ENCODE measurements at places on chromosomes 2 and 18.

DNA sequence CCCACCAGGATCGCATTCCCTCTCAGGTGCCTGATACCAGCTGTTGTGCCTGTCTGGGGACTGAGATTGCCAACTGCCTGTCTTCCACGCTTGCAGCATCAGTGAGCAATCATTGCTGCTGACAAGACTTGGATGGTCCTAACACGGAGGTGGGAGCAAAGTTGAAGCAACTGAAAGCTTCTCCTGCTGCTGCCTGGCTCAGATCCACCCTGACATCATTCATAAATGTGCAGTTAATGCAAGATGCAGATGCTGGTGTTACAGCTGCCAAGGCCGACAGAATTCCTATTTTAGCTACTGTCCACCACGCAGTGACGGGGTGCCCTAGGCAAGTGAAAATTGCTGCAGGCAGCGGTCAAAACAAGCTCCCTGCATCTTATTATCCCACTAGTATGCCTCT, 131.4 kb downstream of the VWC2L start:
- no peak overlapping the region for H3K27ac ChIP-seq
- no peak overlapping the region for H3K4me3 ChIP-seq
- H3K27me3 ChIP-seq, result no peaks in the 10 kb centered on the region
- H3K36me3 ChIP-seq, result no peaks in the 10 kb centered on the region

GRCh38 chr2:135773917-135774316, 32.3 kb downstream of the UBXN4 start:
- peaks cover 84% of the 10 kb centered on the region for H3K36me3 ChIP-seq
- DNase-seq, result no peak
- no peaks in the 10 kb centered on the region for H3K27me3 ChIP-seq
- no peak overlapping the region for H3K27ac ChIP-seq
- no peaks in the 10 kb centered on the region for H3K4me1 ChIP-seq

DNA sequence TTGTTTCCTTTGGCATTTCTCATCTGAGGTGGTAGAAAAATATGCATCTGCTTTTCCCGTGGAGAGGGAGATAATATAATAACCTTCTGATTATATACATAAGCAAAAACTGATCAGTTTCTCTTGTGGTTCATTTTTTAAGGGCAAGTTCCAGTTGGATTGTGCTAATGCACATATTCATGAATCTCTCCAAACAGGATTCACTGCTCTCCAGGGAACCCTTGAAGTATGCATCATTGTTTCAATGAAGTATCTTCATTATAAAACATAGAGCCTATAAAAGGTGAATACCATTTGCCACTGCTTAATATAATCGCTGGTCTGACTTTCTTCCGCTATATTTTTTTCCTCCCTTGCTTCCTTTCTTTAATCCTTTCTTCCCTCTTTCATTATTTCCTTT, 384.7 kb downstream of the FIGN start:
- no peak overlapping the region for H3K4me3 ChIP-seq
- H3K36me3 ChIP-seq, result no peaks in the 10 kb centered on the region
- peaks cover 46% of the 10 kb centered on the region for H3K4me1 ChIP-seq
- H3K27ac ChIP-seq, result no peak overlapping the region
- H3K27me3 ChIP-seq, result peaks cover 8% of the 10 kb centered on the region

GRCh38 chr2:204156456-204156855, 219.9 kb downstream of the ICOS start:
- peaks cover 13% of the 10 kb centered on the region for H3K4me1 ChIP-seq
- no peak for DNase-seq
- no peaks in the 10 kb centered on the region for H3K27me3 ChIP-seq
- no peak overlapping the region for H3K4me3 ChIP-seq
- H3K36me3 ChIP-seq, result peaks cover 11% of the 10 kb centered on the region
- no peak overlapping the region for H3K27ac ChIP-seq

GRCh38 chr2:48508461-48509124, 21.4 kb upstream of the STON1 start:
- no peaks in the 10 kb centered on the region for H3K27me3 ChIP-seq
- H3K4me1 ChIP-seq, result peaks cover 54% of the 10 kb centered on the region
- no peak for DNase-seq
- peak overlapping the region; percentile 98 for H3K27ac ChIP-seq

DNA sequence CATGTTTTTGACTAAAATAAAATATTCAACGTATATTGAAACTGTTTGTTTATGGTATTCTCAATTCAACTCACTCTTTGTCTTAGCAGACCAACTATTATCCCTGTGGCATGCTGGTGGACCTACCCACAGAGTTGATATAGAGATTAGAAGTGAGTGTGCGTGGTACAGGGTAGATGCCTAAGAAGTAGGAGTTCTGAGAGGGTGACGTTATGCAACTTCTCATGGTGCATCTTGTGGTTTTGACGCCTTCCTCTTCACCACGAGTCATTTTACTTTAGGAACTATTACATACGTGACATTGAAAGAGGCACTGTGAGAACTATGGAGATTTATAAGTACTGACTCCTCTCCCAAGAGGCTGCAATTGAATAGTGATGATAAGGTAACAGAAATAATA, 26.6 kb upstream of the NAPG start:
- DNase-seq, result no peak
- no peak overlapping the region for H3K4me3 ChIP-seq
- no peaks in the 10 kb centered on the region for H3K27me3 ChIP-seq
- no peak overlapping the region for H3K27ac ChIP-seq

DNA sequence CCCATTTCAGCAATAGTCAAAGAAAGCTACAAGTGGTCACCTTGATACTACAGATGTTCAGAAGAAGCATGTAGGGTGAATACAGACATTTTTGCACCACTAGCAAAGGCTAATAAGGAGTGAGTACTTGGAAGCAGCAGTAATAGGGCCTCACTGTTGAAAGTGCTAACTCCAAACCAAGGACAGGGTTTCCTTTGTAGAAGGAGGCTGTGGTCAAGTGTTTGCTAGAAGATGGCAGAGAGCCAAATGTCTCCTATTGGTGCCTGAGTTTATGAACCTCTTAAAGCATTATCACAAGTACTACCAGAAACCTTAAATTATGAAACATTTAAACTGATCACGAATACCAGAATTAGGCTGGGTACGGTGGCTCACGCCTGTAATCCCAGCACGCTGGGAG, 308.1 kb downstream of the ZEB2 start:
- no peak overlapping the region for H3K4me3 ChIP-seq
- H3K27ac ChIP-seq, result no peak overlapping the region
- no peak for DNase-seq
- H3K36me3 ChIP-seq, result peaks cover 5% of the 10 kb centered on the region

GRCh38 chr2:68536000-68536399, 68.6 kb downstream of the APLF start:
- no peaks in the 10 kb centered on the region for H3K27me3 ChIP-seq
- DNase-seq, result no peak
- no peak overlapping the region for H3K4me3 ChIP-seq
- no peaks in the 10 kb centered on the region for H3K4me1 ChIP-seq
- no peaks in the 10 kb centered on the region for H3K36me3 ChIP-seq

DNA sequence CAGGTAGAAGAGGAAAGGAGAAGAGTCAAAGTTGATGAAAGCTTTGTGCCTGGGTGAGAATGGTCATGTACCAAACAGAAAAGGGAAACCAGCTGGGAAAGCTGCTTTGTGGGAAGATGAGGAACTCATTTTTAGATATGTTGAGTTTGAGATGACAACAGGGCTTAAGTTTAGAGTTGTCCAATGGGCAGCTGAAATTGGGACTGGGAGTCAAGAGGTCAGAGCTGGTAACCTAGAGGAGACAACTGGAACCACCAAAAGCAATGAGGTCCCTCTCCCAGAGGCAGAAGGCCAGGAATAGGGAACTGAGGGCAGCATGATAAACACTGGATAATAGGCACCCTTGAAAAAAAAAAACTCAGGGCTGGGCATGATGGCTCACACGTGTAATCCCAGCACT, 48.8 kb downstream of the SLC4A1AP start:
- no peak overlapping the region for H3K4me3 ChIP-seq
- no peak overlapping the region for H3K27ac ChIP-seq
- peaks cover 18% of the 10 kb centered on the region for H3K4me1 ChIP-seq
- H3K36me3 ChIP-seq, result no peaks in the 10 kb centered on the region
- DNase-seq, result no peak

- H3K4me1 ChIP-seq, result peaks cover 29% of the 10 kb centered on the region
- H3K36me3 ChIP-seq, result no peaks in the 10 kb centered on the region
- H3K27me3 ChIP-seq, result no peaks in the 10 kb centered on the region
- DNase-seq, result no peak
- H3K27ac ChIP-seq, result no peak overlapping the region
These were observed 29.7 kb downstream of the MAP3K2 start for GRCh38 chr2:127358044-127358443.

DNA sequence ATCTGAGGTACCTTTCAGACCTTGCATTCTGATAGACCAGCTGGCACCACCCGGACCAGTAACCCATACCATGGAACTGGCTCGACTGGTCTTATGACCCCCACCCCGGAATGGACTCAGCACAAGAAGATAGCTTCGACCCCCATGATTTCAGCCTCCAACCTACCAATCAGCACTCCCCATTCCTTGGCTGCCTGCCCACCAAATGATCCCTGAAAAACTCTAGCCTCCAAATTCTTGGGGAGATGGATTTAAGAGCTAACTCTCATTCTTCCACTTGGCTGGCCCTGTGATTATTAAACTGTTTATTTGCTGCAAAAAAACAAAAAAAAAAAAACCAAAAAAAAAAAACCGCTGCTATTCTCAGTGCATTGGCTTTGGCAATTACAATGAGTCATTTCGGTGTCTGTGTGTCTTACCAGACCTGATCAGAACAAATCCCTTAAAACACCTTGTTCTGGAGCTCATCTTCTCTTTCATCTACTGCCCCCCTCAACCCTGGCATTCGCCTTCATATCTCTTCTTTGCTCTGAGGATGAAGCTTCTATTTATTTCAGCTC, 60.1 kb upstream of the KIF5C start:
- no peaks in the 10 kb centered on the region for H3K36me3 ChIP-seq
- H3K4me1 ChIP-seq, result peaks cover 63% of the 10 kb centered on the region
- DNase-seq, result no peak
- peak overlapping the region; percentile 95 for H3K27ac ChIP-seq
- H3K27me3 ChIP-seq, result peaks cover 4% of the 10 kb centered on the region

DNA sequence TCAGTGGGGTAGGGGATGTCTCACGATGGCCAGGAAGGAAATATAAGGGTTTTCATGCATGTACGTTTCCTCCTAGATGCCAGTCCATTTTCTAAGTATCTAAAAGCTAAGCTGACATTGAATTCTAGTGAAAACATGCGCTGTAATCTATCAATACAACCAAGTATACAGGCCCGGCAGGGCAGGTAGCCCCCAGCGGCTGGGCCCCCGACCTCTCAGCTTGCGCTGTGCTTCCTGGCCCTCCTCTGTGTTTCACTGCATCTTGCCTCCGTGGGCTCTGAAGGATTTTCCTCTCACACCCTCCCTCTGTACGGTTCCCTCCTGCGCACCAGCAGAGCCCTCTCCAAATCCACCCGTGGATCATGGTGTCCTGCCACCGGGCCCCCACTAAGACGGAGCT, 524.8 kb downstream of the ZNF516 start:
- no peak overlapping the region for H3K27ac ChIP-seq
- H3K4me1 ChIP-seq, result no peaks in the 10 kb centered on the region
- H3K4me3 ChIP-seq, result no peak overlapping the region
- no peak for DNase-seq

DNA sequence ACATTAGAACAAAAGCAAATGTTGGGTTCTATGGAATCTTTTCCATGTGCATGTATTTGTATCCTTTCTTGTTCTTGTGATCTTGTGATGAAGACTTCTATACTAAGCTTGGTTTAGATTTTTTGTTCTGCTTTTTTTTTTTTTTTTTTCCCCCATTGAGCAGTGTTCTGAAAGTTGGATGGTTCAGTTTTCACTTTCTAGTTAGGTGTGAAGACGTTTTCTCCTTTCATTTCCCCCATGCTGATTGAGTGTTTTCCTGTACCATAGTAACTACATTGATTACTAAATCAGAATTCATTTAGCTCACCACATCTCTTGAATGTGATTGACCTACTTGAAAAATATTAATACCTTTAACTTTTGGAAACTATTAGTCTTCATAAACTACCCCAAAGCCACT, 34.1 kb downstream of the NOP58 start:
- no peaks in the 10 kb centered on the region for H3K4me1 ChIP-seq
- H3K27ac ChIP-seq, result no peak overlapping the region
- no peak overlapping the region for H3K4me3 ChIP-seq
- H3K27me3 ChIP-seq, result no peaks in the 10 kb centered on the region

DNA sequence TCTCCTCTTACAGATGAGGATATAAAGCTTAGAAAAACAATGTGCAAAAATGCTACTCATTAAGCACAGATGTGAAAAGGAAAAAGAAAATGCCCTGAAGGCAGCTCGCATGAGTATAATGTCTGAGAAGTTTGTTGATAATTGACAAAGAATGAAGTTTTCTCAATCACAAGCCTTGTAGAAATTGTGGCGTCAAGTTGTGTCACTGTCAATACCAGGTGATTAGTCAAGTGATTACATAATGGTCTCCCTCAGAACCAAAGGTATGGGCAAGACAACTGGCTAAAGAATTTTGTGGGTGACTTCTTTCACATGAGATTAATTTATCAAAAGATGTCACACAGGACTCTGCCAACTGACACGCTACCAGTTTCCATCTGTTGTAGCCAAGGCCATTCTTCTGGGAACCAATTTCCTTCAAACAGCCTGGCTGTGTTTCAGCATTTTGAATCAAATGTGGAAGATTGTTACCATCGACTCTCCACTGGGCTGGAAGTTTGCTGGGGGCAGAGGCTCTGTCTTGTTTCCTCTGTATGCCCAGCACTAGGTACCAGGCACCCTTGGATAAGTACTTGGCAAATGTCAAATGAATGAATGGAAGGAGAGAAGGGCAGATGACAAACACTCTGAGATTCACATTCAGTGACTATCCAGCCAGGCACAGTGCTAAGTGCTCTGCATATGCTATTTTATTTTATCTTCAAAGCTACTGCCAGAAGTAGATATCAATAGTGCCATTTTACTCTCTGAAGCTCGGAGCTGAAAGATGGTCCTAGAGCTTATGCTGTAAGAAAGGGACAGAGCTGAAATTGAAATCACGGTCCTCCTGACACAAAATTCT, 5.9 kb upstream of the FN1 start:
- H3K36me3 ChIP-seq, result no peaks in the 10 kb centered on the region
- H3K4me3 ChIP-seq, result no peak overlapping the region
- H3K27ac ChIP-seq, result no peak overlapping the region

DNA sequence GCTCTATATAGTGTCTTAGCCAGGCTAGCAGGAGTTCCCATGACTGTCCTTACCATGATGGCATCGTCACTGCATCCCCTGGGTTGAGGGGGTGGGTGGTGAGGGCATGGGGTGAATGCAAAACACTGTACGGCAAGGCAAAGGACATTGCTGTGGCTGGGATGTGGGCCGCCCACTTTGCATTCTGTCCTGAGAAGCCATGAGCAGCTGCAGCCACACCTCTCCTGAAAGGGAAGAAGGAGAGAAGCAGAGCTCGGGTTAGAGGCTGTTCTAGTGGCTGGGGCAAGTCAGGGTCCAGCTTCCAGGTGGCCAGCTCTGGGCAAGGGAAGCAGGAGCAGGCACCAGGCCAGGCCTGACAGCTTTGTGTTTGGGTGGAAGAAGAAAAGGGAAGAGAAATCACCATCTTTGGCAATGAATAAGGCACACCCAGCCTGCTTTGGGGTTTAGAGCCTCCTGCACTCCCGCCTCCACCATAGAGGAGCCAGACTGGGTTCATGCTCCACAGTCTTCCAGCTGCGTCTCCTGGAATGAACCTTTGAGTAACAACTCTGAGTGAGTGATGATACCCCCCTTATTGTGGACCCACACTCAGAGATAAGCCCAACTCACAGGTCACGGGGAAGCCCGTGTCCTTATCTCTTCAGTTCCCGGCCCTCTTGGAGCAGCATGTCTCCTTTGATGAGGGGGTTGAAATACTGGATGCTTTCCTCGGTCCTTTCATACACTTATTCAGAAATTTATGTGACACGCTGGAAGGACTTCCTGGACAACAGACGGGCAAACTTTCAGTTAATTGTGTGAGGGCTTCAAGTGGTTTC, 63.4 kb downstream of the INPP4A start:
- DNase-seq, result no peak
- no peaks in the 10 kb centered on the region for H3K27me3 ChIP-seq
- H3K36me3 ChIP-seq, result peaks cover 3% of the 10 kb centered on the region
- no peak overlapping the region for H3K27ac ChIP-seq
- no peak overlapping the region for H3K4me3 ChIP-seq
- H3K4me1 ChIP-seq, result peaks cover 27% of the 10 kb centered on the region

Data from WTC11 (cell line).